ENCODE measurements at places on chromosomes 3 and 15. TPM values are rescaled to one million over a fixed set of nuclear protein-coding genes. Genes with fewer than 3 reads are reported as not detected.

NPAP1 gene
- not detected for total RNA-seq

- no peak overlapping the region for H3K4me3 ChIP-seq
- no peak overlapping the region for H3K27ac ChIP-seq
- H3K4me1 ChIP-seq: peaks cover 53% of the 10 kb centered on the region
- H3K36me3 ChIP-seq: no peaks in the 10 kb centered on the region
- no peak for DNase-seq
- no peaks in the 10 kb centered on the region for H3K27me3 ChIP-seq
Measured at GRCh38 chr15:63514531-63514943, 10.1 kb downstream of the USP3 start.

MYO5C gene
- total RNA-seq: 18.4 TPM

SETD2 gene
- 44.3 TPM for total RNA-seq

DNA sequence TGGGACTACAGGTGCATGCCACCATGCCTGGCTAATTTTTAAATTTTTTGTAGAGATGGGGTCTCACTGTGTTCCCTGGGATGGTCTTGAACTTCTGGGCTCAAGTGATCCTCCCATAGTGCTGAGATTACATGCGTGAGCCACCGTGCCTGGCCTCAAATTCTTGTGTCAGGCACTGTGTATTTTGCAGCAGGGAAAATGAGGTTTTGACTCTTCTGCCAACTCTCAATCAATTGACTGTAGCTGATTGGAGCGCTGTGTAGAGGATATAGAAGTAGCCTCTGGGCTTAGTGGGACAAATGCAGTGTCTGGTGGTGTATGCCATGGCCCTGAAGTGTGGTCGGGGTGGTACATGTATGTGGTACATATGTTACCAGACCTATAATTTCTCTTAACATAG, 152.3 kb downstream of the FNDC3B start:
- H3K27me3 ChIP-seq: no peaks in the 10 kb centered on the region
- no peak for DNase-seq
- H3K36me3 ChIP-seq: no peaks in the 10 kb centered on the region
- no peak overlapping the region for H3K4me3 ChIP-seq
- H3K27ac ChIP-seq: no peak overlapping the region

All from thoracic aorta (tissue), 2 donors.